NCI-H1092 (cell line): ENCODE measurements at places on chromosomes 2 and 18.

- DNase-seq: no peak
Measured at GRCh38 chr18:39494211-39494896, 1928.8 kb upstream of the CELF4 start.

- DNase-seq: no peak
Measured at GRCh38 chr2:217261452-217261851, 401.6 kb upstream of the TNP1 start.

- no peak for DNase-seq
Measured at GRCh38 chr2:43622931-43623451, 14.1 kb upstream of the PLEKHH2 start.

- no peak for DNase-seq
Measured at GRCh38 chr2:177810906-177811305, 261.7 kb downstream of the PDE11A start.

DNA sequence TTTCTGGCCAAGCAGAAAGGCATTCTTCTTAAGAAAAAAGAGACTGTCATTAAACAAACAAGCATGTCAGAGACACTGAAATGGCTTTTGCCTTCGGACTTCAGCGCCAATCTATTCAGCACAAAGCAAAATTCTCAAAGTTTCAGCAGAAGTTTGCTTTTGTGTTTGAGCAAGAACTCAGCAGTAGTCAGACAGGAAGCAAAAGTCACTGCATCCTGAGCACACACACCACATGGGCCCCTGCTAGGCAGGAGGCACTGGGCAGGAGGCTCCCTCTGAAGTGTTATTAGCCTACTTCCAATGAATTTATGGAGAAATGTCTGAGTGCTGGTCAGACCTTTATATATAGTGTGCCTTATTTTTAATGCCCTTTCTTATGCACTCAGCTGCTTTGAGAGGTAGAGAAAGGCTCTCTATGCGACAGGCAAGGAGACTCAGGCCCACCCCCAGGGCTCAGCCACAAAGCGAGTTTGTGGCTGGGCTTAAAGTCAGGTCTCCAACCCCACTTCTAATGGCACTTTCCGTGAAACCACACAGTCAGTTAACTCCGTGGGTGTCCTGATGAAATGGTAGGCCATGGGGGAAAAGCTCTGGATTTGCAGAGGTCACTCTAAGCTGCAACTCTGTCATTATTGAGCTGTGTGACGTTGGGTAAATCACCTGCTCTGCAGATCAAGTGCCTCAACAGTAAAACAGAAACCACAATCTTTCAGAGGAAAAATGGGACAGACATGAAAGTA is 161.0 kb upstream of the TMEM200C start:
- no peak for DNase-seq
